Fibroblast of mammary gland (primary cell): ENCODE measurements at places on chromosomes 4 and X.

DNA sequence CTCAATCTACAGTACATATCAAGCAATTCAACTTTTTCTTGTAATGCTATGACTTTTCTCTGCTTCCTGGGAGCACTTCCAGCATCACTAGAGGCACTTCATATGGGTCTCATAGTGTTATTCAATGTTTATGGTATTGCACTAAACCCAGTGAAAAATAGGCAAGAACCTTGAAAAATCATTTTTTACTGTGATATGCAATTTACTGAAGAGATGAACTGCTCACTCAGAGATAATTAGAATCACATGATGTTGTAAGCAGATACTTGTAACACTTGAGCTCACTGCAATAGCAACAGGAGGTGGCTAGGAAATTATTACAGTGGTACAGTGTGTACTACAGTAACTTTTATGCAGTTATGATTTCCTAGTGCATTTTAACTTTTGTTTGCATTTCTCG lies 93.3 kb downstream of the RASGEF1B start:
- DNase-seq = no peak

DNA sequence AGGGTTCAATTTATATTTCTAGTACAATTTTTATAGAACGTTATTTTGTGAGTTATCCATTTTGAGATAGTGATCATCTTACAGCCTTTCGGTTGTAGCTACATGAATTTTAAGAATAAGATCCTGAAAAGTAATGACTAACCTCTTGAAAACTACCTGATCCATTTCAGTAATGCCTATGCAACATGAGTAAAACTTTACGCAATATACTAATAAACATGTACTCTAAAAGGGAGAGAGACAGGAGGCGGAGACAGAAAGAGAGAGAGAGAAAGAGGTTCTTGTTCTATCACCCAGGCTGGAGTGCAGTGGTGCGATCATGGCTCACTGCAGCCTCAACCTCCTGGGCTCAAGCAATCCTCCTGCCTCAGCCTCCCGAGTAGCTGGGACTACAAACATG lies 816.1 kb downstream of the CCSER1 start:
- no peak for DNase-seq

- peak; percentile 90 for DNase-seq
These were observed 65.0 kb downstream of the SCD5 start for GRCh38 chr4:82733636-82734035.

GRCh38 chr4:101205916-101206315 lies 141.4 kb downstream of the PPP3CA start:
- peak; percentile 81 for DNase-seq

GRCh38 chrX:54048412-54048811 lies 4.1 kb upstream of the PHF8 start:
- no peak for DNase-seq

DNA sequence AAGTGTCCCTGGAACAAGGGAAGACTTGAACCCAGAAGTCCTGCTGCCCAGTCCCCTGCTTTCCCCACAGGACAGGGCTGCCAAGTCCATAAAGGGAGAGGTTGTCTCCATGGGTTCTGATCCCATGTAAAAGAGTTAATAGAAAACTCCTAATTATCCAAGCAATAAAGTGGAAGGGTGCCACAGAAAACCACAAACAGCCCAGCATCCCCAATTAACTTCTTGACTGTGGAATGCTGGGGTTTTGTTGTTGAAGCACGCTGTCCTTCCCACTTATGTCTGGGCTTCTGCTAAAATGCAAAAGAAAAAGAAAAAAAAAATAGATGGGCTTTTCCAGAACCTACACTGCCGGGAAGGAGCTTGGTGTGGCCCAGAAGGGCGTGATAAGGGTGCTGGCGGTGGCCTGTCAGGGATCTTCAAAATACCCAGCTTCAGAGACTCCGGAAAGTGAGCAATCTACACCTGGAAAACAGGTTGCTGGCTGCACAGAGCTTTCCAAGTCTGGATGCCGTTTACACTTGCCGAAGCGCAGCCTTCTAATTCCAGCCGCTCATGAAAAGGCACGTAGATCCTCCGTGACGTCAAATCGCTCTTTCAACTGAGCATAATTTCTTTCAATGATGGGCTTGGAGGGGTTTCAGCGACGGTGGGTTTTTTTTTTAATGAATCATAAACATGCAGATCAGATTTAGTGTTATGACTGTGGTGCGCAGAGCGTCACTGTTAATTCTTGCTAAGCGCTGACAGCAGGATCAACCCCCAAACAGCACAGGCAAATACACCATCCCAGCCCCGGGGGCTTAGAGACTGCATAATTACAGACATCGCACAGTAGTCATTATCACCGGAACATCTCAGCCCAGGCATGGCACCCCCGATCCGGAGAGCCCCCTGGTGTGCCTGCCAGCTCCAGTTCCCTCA lies 197.6 kb downstream of the BCOR start:
- peak; percentile 21 for DNase-seq

GRCh38 chrX:103554687-103555424 lies 30.5 kb upstream of the TCEAL4 start:
- peak; percentile 51 for DNase-seq

- no peak for DNase-seq
These were observed 34.5 kb downstream of the FRMD7 start for GRCh38 chrX:132093239-132093860.

GRCh38 chrX:2317527-2318055 lies 183.2 kb downstream of the DHRSX start:
- DNase-seq = no peak

DNA sequence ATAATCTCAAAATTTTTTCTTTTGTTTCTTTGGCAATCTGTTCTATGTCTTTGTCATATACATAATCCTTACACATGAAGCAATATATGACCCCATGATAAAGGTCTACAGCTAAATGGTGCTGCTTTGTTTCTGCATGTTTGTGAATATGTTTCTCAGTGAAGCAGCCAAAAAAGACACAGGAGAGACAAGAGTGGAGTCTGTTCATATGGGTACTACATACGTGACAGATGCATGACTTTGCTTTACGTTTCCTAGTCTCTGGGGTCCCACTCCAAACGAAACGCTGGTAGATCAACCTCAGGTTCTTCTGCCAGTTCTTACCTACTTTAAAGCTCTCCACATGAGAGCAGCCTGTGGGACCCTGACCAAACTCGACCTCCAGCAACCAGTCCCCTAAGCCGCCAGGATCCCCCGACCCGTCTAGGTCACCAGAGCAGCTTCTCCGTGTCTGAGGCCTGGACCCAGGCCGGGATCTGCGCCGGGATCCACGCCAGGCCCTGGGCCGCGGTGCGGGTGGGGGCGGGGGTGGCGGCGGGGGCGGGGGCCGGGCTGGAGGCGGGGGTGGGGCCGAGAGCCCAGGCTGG lies 1.5 kb downstream of the USP51 start:
- no peak for DNase-seq

DNA sequence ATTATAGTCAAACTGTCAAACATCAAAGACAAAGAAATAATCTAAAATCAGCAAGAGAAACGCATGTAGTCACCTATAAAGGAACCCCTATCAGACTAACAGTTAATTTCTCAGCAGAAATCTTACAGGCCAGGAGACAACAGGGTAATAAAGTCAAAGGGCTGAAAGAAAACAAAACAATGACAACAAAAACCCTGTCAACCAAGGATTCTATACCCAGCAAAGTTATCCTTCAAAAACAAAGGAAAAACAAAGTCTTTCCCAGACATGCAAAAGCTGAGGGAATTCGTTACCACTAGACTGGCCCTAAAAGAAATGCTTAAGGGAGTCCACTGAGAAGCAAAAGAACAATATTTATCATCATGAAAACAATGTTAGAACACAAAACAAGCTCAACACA lies 22.1 kb downstream of the TMEM154 start:
- DNase-seq = no peak

DNA sequence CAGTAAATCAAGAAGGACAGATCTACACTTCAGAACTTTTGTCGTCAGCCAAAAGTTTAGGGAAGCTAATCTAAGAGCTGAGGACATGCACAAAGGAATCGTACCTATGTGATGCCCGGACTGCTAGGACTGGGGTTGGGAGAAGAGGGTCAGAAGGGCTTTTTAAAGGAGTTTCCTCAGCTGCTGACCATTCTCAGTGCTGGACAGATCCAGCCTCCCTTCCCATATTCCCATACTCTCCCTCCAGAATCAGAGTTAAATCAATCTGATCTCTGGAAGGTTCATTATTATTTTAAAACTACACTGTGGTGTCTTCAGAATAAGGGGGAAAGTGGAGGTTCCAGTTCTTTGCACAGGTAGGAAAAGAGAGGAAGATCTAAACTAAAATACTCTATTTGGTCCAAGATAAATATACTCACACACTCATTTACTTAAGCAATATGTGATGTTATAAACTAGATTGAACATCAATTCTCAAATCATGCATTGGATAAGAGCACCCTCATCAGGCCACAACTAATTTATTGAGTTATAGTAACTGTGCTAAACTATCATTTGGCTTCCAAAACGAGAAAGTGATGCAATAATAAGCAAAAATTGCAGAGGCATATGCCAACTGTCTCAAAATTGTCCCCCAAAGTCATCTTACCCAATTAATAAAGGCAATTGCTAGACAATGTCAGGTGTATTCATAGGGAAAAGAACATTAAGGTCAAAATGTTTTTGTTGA lies 124.7 kb downstream of the HNRNPD start:
- DNase-seq = no peak

GRCh38 chr4:99159699-99160098 lies 15.6 kb upstream of the ADH4 start:
- DNase-seq = peak; percentile 24

DNA sequence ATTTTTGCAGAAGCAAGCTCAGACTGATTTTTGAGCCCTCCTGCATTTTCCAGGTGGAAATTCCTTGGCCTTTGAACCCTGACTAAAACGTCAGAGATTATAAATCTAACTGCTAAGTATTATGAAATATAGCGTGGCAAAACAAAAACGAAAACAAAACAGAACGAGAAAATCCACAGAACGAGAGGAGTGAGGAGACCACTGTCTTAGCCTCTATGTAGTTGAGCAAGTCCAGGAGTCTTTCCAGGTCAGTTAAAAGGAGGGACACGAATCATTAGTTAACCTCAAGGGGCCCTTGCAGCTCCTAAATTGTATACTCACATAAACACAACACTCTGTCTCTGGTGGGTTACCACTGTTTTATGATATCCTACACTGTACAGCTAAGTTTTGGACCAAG lies 80.2 kb downstream of the SYNPO2 start:
- DNase-seq = peak; percentile 17

DNA sequence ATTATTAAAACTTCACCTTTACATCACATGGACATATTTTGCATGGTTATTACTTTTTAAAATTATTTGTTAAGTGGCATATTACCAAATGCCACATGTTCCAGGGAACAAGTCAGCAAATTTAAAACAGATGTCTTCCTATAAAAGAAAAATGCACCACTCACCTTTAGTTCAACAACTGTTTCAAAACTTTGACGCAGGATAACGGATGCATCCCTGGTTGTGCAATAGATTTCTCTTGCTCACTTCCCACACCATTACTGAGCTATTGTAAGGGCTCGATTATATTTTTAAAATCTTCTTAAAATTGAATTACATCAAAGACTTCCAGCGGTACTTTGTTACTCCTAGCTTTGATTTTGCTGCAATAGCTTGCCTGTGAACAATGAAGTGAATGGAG lies 93.0 kb upstream of the ARHGAP24 start:
- DNase-seq = peak; percentile 88

DNA sequence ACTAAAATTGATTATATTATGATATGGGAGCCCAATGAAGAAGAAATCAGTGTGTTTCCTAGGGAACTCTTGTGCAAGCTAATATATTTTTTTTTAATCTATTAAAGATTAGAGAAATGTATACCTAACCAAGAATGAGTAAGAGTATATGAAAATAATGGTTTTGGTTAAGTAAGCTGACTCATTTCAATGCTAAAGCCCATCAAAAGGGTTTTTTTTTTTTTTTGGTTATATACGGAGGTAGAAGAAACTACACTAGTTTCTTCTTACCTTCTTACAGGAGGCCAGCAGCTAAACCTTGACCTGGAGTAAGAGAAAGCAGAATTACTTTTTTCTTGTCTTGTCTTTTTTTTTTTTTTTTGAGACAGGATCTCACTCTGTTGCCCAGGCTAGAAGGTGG lies 27.5 kb downstream of the RUFY3 start:
- no peak for DNase-seq

GRCh38 chrX:119887721-119888425 lies 7.8 kb upstream of the AKAP14 start:
- DNase-seq = peak; percentile 52

DNA sequence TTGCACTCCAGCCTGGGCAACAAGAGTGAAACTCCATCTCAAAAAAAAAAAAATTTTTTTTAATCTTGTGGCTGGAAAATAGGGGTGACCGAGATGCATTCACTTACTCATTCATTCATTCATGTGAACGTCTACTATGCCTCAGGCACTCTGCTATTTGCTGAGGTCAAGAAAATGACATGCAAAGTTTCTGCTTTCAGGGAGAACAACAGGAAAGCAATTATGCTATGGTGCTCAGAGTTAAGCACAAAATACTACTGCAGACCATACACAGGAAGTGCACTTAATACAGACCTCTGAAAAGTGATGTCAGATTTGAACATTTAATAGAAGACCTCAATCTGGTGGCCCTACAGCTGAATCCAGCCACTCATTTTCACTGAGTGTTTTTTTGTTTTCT lies 59.6 kb upstream of the DUSP21 start:
- peak; percentile 7 for DNase-seq
